ENCODE measurements at places on chromosomes 4 and X.

DNA sequence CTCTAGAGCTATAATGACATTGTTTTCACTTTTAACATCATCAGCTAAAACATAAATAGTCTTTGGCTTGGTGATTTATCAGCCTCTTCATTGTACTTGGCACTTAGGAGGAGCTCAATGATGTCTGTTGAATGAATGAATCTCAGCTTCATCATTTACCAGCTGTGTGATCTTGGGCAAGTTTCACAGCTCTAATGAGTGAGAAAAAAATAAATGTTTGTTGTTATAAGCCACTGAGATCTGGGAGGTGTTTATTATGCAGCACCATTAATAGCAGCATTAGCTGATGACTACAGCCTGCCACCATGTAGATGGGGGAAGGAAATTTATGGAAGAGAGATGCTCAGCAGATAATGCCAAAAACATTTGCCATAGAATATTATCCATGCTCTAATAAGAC lies 63.6 kb upstream of the C1QTNF7 start:
- no peak for DNase-seq

DNA sequence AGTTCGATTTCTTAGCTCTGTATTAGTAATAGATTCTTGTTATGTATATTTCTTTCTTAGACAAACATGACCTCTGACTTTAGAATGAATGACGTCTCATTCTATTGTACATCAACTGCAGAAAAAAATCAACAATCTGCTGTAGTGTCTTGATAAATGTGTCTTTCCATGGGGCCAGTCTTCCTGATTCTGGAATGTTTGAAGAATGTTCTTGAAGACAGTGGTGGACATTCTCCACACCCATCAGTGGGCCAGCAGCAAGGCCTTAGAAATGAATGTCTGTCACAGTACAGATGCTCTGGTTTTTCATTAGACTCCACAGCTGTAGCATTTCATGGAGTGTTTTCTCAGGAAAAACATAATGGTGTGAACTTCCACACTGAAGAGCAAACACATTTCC lies 63.2 kb upstream of the FAM47B start:
- DNase-seq = no peak

DNA sequence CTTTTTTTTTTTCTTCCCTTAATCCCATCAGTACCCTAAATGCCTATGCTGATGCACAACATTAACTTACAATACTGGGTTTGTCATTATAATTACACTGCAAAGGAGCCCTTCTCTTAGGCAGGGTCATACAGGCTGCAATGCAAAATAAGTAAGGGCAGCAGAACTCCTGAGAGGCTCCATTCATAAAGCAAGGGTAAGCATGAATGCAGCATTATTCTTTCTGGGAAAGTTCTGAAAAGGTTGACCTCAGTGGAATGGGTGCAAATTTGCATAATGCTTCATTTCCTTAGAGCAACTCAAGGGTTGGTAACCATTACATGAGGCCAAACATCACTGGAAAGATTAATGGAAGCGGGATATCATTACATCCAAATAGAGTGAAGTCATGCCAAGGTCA lies 789.2 kb downstream of the KLHL13 start:
- no peak for DNase-seq

GRCh38 chr4:23009093-23009492 lies 316.4 kb downstream of the GBA3 start:
- DNase-seq = no peak

DNA sequence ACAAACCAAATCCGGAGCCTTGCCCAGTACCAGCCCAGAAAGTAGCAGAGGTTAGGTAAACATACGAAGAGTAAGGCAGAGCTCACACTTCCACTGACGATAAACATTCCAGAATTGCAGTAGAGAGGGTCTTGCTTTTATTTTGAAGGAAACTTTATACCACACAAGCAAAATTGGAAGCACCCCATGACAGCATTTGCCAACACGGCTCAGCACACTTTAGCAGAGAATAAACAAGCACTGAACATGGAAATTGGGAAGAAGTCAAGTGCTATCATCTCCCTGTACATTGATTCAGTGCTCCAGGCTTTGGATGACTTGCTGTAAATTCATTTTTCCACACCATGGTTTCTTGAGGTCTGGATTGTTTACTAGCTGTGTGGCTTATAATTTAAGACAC lies 160.7 kb upstream of the FAM47C start:
- no peak for DNase-seq

DNA sequence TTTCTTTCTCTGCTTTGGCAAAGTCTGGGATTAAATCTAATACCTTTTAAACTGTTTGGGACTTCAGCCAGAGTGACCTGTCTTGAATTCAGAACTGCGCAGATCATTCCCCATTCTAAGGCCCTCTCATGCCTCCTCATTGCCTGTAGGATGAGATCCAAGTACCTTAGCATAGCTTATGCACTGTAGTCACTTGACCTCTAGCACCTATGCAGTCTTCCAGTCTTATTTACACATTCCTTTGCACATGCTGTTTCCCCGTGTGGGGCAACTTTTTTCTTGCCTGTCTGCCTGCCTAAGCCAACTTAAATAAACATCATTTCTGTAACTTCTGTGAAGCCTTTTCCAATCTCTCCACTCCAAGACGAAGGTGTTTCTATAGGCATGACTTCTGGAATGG lies 68.4 kb downstream of the AR start:
- DNase-seq = no peak

GRCh38 chrX:18677161-18677869 lies 5.4 kb upstream of the RS1 start:
- no peak for DNase-seq

- peak; percentile 79 for DNase-seq
Measured at GRCh38 chrX:119753639-119754257, 4.6 kb upstream of the SOWAHD start.

GRCh38 chr4:180618396-180618795 lies 1624.8 kb upstream of the TENM3 start:
- DNase-seq = no peak

DNA sequence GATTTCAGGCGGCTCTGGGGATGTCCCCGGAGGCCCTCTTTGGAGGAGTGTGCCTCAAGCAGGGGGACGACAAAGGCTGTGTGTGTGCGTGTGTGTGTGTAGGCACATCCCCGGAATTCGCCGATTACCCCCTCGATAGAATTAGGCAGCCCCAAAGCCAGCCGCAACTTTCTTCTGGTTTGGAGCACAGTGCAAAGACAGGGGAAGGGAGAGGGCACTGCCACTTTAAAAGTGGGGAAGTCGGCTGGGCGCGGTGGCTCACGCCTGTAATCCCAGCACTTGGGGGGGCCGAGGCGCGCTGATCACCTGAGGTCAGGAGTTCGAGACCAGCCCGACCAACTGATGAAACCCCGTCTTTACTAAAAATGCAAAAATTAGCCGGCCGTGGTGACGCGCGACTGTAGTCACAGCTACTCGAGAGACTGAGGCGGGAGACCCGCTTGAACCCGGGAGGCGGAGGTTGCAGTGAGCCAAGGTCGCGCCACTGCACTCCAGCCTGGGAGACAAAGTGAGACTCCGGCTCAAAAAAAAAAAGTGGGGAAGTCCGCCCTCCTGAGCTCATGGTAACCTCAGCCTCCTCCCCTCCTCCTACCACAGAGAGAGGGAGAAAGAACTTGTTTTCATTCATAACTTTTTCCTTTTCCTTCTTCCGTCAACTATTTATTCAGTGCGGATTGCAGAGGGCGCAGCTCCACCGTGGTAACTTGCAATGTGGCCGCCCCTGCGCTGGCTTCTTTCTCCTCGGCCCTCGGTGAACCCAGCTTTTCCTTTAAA lies 2.4 kb downstream of the SPRY1 start:
- peak; percentile 10 for DNase-seq

- no peak for DNase-seq
Measured at GRCh38 chr4:1325176-1325480, 21.9 kb upstream of the UVSSA start.

DNA sequence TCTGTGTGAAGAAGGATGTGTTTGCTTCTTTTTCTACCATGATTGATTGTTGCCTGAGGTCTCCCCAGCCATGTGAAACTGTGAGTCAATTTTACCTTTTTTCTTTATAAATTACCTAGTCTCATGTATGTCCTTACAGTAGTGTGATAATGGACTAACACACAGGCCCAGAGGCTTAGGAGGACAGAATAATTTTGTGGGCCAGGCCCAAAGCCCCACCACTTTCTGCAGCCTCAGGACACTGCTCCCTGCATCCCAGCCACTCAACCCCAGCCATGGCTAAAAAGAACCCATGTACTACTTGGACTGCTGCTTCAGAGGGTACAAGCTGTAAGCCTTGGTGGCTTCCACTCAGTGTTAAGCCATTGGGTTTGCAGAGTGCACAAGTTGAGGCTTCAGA lies 512.7 kb upstream of the CT83 start:
- DNase-seq = no peak

GRCh38 chr4:61619528-61619927 lies 419.4 kb downstream of the ADGRL3 start:
- DNase-seq = no peak

DNA sequence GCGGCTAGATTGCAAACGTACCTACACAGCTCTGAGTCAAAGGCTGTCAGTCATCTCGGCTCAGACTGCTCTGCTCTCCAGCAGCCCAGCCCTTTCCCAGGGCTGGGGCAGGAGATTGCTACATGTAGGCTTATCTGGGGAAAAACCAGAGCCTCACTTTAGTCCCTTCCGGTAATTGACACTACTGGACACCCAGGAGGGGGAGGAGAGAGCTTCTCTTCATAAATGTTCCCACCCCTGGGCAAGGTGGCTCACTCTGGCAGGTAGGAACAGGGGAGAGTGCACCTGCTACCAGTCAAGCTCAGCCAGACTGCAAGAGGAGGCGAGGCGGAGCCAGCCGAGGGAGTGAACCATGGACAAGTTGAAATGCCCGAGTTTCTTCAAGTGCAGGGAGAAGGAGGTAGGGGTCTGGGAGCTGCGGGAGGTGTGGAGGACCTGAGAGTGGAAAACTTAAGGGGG lies at the start of gene SLC6A14:
TSS of gene SLC6A14 (plus strand) at position 249 of the 459 bp plus-strand sequence. CDS start at position 353, 104 bp downstream.
- no peak for DNase-seq

DNA sequence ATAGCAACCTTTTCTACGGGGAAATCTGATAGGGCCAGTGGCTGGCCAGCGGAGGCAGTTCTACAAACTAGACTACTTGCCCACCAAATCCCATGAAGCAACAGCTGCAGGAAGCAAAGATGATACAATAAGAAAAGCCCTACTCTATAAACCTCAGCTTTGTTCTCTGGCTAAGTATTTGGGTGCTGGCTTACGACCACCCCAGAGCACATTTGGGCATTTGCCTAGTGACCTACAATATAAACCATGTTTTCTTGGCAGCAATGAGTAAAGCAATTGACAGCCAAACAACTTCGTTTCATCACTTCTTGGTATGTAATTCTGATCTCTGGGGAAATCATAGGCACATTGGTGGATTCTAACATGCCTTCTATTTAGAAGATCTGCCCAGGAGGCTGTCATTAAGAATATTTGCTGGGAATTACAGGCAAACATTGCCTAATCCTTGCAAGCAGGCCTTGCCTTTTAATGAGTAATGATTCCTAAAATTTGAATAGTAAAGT lies 7.5 kb upstream of the LHFPL1 start:
- no peak for DNase-seq

GRCh38 chr4:1602655-1603412 lies 81.3 kb downstream of the FAM53A start:
- no peak for DNase-seq
